ENCODE measurements at places on chromosomes 6 and 20. TPM values are rescaled to one million over a fixed set of nuclear protein-coding genes. Genes with fewer than 3 reads are reported as not detected.
A peak's percentile ranks its signal among the peaks of the same experiment; 100 is the strongest.

DNA sequence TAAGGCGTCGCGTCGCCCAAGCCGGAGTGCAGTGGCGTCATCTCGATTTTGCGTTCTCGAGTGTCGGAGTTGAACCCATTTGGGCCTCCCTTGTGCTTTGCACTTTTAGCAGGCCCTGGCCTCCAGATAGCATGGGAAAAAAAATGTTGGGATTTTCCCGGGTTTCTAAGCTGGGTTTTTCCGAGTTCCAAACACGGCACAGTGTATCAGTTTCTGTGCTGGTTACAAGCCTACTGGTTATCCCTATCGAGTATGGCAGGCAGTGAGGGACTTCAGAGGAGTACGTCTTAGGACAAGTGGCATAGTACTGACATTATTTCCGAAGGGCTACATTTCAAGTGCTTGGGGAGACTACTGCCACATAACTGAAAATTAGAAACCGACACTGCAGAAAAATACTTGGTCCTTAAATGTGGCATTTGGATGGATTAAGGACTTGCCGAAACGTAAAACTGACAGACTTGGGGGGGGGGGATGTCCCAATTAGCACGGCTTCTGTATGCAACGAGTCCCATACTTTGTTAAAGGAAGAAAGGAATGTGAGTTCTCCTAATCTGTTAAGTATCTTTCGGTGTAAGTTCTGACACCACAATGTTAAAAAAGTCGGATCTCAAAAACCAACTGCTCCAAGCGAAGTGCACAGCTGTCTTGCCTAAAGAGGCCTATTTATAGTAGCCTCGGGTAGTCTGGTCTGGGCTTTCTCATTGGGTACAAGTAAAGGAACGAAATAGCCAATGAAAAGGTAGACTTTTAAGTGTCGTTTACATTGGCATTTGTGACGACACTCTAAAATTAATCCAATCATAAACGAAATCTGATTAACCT is 70.2 kb downstream of the HFE start:
- peak; percentile 98 for DNase-seq

DNA sequence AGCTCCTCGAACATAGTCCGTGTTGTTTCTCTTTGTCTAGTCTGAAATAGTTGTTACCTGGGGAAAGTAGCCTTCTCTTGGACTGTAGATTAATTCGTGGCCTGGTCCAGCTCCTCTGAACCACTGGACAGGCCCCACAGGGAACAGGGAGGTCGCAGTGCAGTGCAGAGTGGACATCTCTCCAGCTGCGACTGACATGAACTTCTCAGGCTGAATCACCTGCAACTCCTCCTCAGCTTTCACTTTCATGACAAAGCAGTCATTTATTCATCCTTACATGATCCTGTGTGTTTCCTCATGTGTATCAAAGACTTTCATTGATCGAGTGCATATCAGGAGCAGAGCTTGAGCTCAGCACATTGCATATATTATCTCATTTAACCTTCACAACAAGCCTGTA is 19.1 kb upstream of the SIRPG start:
- no peak for DNase-seq

GRCh38 chr6:108744244-108744972 is 103.8 kb upstream of the ARMC2 start:
- DNase-seq = no peak

- DNase-seq = no peak
Measured at GRCh38 chr20:5592165-5592564, 158.0 kb upstream of the SHLD1 start.

- DNase-seq = no peak
Measured at GRCh38 chr6:124233221-124233620, 429.6 kb downstream of the NKAIN2 start.

DNA sequence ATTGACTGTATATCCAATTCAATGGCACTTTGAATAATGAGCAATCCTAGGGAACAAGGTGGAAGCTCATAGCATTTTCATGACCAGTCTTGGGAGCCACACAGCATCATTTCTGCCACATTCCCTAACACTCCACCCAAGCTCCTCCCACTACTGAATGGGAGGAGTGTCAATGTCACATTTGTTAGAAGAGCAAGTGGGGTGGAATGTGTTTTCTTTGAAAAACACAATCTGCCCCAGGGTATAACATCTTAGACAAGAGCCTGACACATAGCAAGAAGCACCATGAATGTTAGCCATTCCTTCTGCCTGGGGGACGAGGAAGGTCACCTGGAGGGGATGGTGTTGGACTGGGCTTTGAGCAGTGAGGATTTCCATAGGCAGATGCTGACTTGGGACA is 258.3 kb upstream of the PMEPA1 start:
- DNase-seq = no peak

DNA sequence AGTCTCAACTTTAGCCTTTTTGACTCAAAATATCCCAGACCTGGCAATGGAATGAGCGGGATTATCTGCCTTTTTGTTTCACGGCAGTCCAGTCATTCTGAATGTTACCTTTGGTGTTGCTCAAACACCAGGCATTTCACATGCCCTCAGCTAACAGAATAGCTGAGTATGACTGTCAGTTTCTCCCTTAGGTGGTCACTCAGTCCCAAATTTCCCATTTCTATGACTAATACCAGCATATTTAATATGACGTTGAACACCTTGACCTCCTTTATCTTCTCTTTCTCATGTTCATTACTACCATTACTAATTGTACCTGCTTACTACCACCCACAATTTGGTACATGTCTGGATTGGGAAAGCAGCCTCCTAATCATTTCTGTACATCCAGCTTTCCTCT is 65.2 kb downstream of the EDN1 start:
- no peak for DNase-seq

DNA sequence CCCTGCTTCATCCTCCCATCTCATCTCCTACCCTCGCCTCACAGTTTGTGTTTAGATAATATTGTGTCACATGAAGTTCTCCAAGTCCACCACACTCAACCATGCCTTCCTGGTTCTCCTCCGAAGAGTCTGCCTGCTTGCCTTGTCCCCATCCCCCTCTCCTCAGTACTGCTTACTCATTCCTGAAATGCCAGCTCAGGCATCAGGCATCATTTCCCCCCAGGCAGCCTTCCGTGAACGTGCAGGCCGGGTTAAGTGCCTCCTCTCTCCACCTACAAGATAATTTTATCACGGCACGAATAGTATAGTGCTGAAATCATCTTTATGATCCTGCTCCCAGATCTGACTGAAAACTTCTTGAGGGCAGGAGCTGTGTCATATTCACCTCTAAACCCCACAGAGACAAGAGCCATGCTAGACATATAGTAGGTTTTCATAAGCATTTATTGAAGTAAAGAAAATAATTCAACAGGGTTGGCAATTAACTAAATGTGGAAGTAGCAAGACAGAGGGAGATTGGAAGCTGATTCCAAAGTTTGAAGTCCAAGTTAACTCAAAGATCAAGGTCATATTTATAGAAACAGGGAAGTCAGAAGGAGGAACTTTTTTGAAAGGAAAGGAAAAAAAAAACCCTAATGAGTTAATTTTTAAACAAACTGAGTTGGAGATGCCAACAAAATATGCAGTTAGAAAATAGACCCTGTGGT is 48.7 kb upstream of the BMP2 start:
- DNase-seq = no peak

DNA sequence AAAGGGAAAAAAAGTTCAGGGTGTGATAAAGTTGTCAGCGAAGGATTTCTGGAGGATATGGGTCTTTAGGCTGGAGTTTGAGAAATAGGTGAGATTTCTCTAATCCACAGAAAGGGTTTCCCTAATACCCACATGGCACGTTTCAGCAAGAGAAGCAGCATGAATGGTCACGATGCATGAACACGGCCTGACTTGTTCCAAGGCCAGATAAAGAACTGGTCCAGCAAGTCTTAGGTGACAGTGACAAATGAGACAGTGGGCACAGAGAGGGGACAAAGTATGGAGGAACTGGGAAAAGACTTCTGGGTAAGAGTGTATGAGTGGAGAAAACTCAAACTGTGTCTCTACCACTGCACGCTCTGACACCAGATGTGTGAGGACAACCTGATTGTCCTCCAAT is 262.0 kb upstream of the FOXQ1 start:
- no peak for DNase-seq

GRCh38 chr20:32570401-32571190 is 14.5 kb downstream of the NOL4L start:
- no peak for DNase-seq

PTCRA gene
- 0.23 TPM for polyA plus RNA-seq

SLC12A5 gene
- 3.0 TPM for polyA plus RNA-seq

GHRH gene
- not detected for polyA plus RNA-seq

TFAP2A gene
- 46.8 TPM for polyA plus RNA-seq

TBC1D22B gene
- 15.6 TPM for polyA plus RNA-seq

PNRC1 gene
- polyA plus RNA-seq = 122 TPM

PACSIN1 gene
- 0.80 TPM for polyA plus RNA-seq
